Activated gamma-delta T cell (primary cell): ENCODE measurements at places on chromosomes 1 and 21.

DNA sequence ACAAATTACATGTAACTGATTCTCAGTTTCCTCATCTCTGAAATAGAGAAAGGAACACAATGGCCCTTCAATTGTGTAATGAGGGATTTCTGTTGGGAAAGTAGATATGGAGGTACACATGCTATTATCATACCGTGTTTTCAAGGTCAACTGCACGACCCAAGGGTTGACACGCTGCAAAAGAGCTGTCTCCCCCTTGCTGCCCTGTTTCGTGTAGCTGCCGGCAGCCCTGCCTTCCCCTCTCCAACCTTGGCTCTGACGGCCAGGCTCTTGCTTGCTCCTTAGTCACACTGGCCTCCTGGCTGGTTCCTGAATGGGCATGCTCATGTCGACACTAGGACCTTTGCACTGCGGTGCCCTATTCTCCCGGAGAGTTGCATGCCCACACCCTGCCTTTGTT, 134.4 kb downstream of the GALNT2 start:
- no peak for DNase-seq

GRCh38 chr1:101142244-101142643, 94.6 kb upstream of the S1PR1 start:
- no peak for DNase-seq

DNA sequence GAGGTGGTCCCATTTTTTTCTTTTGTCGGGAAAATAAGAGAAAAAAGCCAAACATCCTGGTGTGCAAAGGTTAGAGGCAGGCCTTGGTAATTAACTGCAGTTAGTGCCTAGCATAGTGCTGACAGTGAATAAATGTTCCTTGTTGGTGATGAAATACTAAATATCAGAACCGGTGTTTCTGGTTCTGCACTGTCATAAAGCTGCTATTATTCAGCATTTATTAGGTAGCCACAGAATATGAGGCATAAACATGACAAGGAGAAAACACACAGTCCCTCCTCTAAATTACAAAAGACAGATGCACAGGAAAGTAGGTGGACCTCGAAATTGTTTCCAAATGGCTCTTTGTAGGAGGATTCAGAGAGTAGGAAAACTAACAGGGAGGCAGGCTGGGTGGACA, 122.0 kb upstream of the ADGRL2 start:
- no peak for DNase-seq

GRCh38 chr1:112988367-112988766, 32.4 kb upstream of the SLC16A1 start:
- no peak for DNase-seq

DNA sequence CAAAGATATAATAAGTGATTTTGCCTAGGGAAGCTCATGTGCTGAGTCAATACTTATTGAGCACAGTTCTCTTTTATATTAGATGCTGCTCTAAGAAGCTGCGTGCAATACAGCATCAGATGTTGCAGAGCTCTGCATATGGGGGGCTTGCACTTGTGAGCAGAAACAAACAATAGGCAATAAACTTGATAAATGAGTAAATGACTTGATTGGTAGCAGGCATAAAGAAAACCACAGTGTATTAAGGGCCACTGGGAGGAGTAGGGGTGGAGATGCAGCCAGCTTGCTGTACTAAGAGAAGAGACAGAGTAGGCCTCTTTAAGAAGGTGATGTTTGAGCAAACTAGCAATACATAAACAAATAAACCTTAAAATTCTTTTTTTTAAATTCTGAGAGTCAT, 598.5 kb upstream of the ADAMTS5 start:
- no peak for DNase-seq

- DNase-seq: no peak
Observed at GRCh38 chr1:68213843-68214242, 18.5 kb downstream of the WLS start.

DNA sequence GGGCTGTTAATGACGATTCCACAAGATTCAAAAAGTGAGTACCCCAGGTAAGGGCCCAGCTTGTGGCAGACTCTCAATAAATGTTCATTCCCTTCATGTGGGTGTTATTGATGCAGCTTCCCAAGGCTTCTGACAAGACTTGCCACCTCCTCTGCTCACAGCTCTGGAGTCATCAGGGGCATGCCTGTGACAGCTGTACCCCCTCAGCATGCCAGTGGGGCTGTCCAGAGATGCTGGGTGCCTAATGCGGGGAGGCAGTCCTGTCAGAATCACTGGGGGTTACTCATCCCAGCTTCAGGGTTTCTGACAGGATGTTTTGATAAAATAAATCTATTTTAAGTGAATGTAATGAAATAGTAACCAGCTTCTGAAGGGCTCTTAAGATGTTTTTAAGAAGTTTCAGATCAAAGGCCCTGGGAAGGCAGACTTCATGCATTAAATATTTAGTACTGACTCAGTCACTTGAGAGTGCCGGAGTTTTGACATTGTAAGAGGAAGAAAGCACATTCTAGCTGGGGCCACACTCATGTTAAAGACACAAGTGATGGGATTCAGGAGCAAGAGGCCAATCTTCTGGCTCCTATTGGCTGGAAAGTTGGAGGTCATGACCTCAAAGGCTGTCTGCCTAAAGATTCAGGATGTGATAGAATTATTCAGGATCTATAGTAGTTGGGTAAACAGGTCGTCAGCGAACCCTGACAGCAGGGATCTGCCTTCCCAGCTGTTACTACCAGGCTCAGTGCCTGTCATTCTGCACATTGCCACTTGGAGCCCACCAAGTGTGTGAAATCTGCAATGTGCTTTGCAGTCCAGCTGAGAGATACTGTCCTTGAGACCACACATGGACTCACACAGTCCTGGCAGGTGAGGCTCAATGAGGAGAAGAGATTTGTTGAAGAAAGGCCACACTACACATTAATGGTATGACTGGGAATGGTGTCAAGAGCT, 239.6 kb upstream of the BEND5 start:
- no peak for DNase-seq

GRCh38 chr1:151197863-151198253, 494 bp upstream of the PIP5K1A start:
- DNase-seq: no peak

- DNase-seq: no peak
Observed at GRCh38 chr1:5494518-5494917, 497.7 kb downstream of the NPHP4 start.

DNA sequence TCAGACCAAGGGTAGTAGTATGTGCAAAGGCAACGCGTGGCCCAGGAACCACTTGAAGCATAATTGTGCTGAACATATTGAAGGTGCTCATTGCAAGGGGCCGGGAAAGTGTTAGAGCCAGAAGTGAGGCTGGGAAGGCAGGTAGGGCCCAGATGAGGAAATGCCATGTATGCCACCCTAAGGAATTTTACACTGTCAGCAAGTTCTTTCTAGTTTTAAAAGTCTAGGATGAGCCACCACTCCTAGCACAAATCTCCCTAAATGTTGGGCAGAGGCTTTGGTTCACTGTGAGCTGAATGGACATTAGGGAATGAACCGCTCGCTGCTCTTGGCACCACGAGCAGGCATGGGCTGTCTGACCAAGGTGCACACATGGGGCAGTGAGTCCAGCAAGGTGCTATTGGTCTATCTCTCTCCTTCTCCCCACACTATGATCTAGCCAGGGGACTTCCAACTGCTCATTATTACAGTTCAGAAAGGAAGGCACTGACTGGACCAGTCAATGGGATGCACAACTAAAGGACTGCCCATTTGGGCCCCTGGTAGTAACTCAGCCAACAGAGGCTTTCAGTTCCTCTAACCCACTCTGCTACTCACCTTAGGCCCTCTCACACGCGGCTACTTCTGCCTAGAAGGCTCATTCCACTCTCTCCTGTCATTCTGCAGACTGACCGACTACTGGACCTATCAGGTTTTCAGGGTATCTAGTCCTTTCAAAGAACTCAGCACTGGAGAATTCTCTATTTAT, 2.0 kb downstream of the KANK4 start:
- DNase-seq: no peak

DNA sequence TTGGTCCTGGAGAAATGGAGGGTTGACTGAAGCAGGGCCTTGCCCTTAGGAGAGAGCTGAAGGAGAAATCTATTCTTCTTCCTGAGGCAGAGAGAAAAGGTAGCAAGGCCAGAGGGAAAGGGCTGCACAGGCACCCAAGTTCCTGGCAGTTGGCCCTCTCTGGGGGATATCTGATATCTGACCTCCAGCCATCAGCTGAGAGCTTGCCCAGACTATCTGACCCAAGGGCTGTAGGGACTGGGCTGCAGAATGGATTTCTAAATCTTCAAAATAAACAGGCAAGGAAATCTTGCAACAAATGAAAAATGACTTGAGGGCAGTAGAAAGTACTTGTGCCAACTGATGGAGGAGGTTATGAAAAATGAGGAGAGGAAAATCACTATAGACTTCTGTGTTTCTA, 498 bp upstream of the CLCA2 start:
- no peak for DNase-seq

DNA sequence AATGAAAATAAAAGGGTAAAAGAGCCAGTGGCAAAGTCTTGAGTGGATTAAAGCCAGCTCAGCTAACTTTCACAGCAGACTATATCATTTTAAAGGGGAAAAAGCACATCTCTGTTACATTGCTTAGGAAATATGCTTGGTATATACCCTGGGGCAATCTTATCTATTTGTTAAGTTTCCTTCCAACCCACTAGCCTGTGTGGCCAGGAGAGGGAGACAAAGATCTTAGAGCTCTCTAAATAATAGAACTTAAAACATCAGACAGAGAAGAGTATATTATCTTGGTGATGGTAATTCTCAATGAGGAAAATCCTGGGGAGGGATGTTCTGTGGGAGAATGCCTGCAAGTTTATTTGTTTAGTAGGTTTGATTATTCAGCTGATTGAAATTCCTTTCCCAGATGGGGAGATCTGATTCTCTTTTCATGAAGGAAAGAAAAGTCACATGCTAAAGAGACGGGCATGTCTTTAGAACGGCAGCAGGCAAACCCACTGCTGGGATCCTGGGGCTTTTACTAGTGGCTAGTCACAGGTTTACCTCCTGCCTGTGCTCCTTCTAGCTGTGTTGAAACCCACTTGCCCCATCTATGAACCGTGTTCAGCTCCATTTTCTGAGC, 3.6 kb downstream of the KCNE2 start:
- no peak for DNase-seq

GRCh38 chr21:42653231-42654061, at the start of gene PDE9A:
TSS of gene PDE9A (plus strand) at chr21:42653621. CDS start at chr21:42653815, 194 bp downstream.
- no peak for DNase-seq

DNA sequence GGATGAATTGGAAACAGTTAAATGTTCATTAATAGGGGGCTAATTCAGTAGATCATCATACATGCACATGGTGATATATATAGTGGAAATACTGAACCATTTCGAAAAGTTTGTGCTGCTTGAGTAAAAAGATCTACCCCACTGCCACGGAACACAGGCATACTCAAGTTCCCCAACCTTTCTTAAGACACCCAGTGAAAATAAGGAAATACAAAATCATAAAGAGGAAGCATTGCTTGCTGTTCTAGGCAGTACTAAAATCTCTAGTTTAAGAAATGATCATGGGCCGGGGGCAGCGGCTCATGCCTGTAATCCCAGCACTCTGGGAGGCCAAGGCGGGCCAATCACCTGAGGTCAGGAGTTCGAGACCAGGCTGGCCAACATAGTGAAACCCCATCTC, 37.6 kb upstream of the KIRREL1 start:
- DNase-seq: no peak

- DNase-seq: no peak
Observed at GRCh38 chr1:43653339-43653738, 3.4 kb downstream of the KDM4A start.

DNA sequence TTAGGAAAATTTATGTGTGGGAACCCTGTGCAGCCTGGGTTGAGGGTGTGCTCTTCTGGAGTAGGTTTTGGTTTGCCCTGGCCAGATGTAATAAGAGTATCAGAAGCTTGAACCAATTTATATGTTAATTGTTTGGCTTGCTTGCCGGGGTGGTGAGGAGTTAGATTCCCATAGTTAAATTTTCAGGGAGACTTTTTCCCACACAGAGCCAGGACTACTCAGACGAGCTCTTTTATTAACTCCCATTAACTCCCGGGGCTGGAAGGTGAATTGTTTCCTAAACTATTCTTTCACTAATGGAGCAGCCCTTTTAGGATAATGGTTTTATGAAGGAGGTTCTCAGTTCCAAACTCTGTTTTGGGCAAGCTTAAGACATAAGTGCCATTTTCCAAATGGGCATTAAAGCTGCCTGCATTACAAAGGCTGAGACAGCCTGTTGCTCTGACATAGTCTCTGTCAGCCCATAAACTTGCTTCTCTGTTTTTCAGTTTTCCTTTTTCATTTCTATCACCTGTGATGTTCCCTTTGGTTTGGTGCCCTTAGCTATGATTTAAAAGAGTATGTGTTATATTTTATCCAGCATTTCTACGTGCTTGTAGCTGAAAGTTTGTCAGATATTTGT, 18.0 kb upstream of the RAB3GAP2 start:
- no peak for DNase-seq

- no peak for DNase-seq
Observed at GRCh38 chr1:41870076-41870562, 48.6 kb downstream of the HIVEP3 start.

- DNase-seq: no peak
Observed at GRCh38 chr1:172815740-172816139, 156.8 kb downstream of the FASLG start.

DNA sequence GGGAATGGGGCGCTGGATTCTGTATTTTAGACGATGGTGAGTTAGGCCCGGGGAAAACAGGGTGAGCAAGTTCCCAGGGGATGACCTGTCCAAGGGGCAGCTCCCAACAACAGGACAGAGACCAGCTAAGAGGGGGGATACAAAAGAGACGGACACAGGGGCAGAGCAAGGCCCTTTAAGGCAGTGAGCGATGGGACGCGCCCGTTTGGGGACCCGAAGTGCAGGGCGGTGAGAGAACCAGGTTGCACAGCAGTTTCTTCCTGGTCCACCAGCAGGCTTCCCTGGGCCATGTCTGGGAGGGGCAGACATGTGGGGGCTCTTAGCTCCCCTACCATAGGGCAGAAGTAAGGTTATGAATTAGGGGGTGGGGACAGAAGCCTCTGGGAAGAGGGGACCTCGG, 22.0 kb downstream of the INAVA start:
- DNase-seq: no peak

DNA sequence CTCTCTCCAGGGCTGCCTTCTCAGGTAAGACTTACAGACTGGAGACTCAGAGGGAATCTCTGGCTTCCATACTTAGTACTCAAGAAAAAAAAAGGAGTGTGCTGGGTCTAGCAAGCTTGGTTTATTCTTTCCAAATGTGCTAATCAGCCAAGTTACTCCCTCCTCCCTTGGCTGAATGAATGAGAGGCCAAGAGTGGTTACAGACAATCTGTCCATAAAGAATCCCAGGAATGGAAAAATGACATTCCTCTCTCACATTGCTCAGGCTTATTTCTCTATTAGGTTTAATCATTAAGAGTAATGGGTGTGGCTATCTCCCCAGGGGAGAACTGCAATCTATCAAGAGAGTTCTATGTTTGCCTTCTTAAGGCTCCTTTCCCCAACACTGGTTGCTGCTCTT, 547.3 kb upstream of the PLXNA2 start:
- no peak for DNase-seq

DNA sequence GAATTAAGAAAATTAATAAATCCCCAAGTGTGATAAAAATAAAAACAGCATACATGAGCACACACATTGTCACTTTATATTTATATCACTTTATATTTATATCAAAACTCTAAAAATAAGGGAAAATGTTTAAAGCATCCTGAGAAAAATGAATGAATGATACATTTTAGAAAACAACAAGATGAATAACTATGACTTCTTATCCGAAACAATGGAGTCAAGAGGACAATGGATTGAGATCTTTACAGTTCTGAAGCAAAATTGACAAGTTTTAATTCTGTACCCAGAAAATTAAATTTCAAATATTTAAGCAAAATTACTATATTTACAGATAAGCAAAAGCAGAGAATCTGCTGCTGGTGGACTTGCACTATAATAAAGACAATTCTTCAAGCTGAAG, 512.6 kb downstream of the MRPL39 start:
- no peak for DNase-seq
